Glutamatergic neuron (in vitro differentiated cells): ENCODE measurements at places on chromosomes 7 and 10.

DNA sequence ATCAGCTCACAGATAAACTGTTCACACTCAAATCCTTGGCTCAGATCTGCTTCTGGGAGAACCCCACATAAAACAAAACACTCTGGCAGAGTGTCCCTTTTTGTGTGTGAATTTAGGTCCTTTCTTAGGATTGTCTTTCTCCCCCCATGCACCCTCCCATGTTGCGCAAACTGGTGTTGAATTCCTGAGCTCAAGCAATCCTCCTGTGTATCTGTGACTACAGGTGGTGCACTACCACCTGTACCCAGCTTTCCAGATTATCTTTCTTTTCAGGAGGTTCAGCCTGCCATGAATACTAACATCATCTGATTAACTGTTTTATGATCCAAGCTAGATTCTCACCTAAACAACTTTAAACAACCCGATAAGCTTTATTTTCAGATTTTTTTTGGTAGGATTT is 177.6 kb upstream of the CSTF2T start:
- DNase-seq = no peak
- no peak overlapping the region for H3K27ac ChIP-seq
- no peak overlapping the region for H3K4me3 ChIP-seq

DNA sequence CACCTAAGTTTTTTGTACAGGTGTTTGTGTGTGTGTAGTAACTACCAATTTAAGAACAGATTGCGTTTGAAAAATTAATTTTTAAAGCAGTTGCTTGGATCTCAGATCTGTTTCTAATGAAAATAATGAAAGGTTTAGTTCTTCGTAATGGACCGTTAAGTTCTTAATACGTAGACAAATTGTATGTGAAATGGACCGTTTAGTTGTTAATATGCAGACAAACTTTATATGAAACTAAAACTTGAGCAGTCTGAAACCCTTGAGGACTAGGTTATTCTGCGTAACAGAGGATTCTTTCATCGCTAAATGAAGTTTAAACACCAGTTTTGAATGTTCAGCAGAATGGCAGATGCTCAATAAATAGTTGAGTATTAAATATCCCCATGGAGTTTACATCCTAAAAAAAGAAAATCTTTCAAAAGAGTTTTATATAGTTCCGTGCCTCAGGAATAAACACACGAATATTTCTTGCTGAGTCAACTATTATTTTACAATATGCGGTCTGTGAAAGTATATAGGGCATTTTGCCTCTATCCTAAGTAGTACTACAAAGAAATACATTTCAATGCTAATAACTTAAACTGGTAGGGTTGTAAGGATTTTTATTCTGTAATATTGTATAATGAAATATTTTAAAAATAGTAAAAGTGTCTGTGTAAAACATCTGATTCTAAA is 1.2 kb downstream of the DBF4 start:
- peaks cover 12% of the 10 kb centered on the region for H3K4me1 ChIP-seq
- DNase-seq = no peak
- no peaks in the 10 kb centered on the region for H3K36me3 ChIP-seq
- H3K4me3 ChIP-seq = peak overlapping the region; percentile 96

GRCh38 chr7:64559206-64559605 is 3.7 kb downstream of the ZNF680 start:
- peaks cover 9% of the 10 kb centered on the region for H3K27me3 ChIP-seq
- no peak for DNase-seq
- H3K4me1 ChIP-seq = peaks cover 20% of the 10 kb centered on the region
- H3K36me3 ChIP-seq = peaks cover 6% of the 10 kb centered on the region
- H3K27ac ChIP-seq = peak overlapping the region; percentile 29

DNA sequence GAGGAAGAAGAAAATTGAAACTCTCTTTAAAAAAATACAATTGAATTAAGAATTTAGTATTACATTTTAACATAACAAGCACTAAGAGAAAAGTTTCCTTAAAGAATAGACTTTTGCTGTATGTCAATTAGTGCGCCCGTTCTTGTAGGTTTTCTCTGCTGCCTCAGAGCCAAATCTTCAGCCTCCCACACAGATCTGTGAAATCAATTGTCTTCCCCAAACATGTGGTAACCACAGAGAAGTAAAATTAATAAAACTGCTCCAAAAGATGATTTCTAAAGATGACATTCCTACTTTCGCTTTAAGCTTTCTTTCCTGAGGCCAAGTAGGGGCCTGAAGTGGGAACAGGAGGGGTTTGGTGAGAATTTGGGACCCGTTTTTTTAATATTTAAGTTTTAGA is 113.2 kb upstream of the ADO start:
- H3K4me3 ChIP-seq = no peak overlapping the region
- H3K4me1 ChIP-seq = no peaks in the 10 kb centered on the region
- no peaks in the 10 kb centered on the region for H3K27me3 ChIP-seq
- H3K36me3 ChIP-seq = no peaks in the 10 kb centered on the region
- no peak for DNase-seq
- H3K27ac ChIP-seq = no peak overlapping the region

DNA sequence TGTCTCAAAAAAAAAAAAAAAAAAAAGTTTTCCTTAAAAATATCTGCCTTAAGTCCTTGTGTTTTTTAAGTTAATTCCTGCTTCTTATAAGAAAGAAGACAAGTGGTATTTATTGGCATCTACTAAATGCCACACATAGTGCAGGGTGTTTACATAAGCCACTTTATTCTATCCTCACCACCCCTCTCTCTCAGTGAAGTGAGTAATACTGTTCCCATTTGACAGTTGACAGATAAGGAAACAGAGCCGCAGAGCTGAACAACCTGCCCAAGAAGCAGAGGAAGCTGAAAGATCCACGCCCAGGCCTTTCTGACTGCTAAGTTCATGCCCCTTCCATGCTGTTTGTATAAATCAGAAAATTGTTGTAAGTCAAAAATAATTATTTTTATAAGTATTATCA is 54.1 kb downstream of the ABLIM1 start:
- H3K4me1 ChIP-seq = no peaks in the 10 kb centered on the region
- no peaks in the 10 kb centered on the region for H3K36me3 ChIP-seq
- H3K27ac ChIP-seq = no peak overlapping the region
- no peak for DNase-seq
- no peaks in the 10 kb centered on the region for H3K27me3 ChIP-seq
- no peak overlapping the region for H3K4me3 ChIP-seq

GRCh38 chr7:131681961-131682360 is 125.5 kb upstream of the PODXL start:
- H3K27ac ChIP-seq = no peak overlapping the region
- DNase-seq = no peak
- H3K4me1 ChIP-seq = no peaks in the 10 kb centered on the region
- H3K27me3 ChIP-seq = no peaks in the 10 kb centered on the region

DNA sequence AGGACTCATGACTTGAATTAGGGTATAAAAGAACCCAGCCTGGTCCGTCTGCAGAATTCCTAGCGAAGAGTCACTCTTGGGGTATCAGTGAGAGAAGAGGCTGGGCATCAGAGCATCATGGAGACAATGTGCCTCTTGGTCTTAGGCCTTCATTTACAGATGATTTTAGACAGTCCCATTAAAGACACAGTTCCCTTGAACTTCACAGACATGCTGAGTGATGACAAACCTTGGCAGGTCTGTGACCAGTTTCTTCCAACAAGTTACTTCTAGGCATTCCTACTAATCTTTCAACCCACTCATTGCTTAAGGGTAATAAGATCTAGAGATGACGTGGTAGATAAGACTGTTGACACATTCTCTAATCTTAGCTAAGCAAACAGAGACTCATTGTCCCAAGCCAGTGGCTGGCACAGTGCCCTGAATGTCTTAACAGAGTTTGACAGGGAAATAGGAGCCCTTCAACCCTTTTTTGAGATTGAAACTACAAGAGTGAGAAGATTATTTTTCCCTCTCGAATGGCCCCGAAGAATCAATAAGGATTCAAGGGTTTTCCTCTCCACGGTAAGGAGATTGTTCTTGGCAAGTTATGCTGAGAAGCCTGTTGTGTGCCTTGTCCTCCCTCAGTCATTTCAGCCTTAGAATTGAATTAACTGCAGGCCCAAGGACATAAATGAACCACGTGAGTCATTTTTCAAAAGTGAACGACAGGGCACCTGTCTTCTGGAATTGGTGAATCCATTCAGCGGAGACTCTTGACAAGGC is 281.1 kb downstream of the CCDC3 start:
- H3K36me3 ChIP-seq = no peaks in the 10 kb centered on the region
- H3K4me1 ChIP-seq = peaks cover 24% of the 10 kb centered on the region
- DNase-seq = no peak
- no peak overlapping the region for H3K27ac ChIP-seq
- H3K4me3 ChIP-seq = no peak overlapping the region
- peaks cover 8% of the 10 kb centered on the region for H3K27me3 ChIP-seq

DNA sequence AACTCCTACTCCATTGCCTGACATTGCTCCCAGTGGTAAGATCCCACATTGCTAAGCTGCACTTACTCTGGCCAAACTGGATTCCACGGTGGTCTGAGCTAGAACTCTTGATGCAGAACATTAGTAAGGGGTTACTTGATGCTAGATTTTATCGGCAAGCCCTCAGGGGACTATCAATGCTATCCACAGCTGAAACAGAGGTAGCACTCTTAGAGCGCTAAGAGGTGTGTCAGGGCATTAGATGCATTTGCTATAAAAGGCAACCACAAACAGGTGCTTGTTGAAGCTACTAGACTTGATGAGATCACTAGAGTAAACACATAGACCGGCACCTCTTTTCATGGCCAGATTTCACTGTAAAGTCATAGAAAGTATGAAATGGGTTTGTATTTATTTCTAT is 116.3 kb downstream of the MDFIC start:
- no peaks in the 10 kb centered on the region for H3K4me1 ChIP-seq
- no peaks in the 10 kb centered on the region for H3K36me3 ChIP-seq
- no peaks in the 10 kb centered on the region for H3K27me3 ChIP-seq
- no peak overlapping the region for H3K27ac ChIP-seq
- DNase-seq = no peak
- H3K4me3 ChIP-seq = no peak overlapping the region

- peaks cover 1% of the 10 kb centered on the region for H3K27me3 ChIP-seq
- DNase-seq = no peak
- no peaks in the 10 kb centered on the region for H3K36me3 ChIP-seq
- H3K4me1 ChIP-seq = no peaks in the 10 kb centered on the region
- H3K27ac ChIP-seq = no peak overlapping the region
- H3K4me3 ChIP-seq = no peak overlapping the region
These were observed 5.7 kb downstream of the CLEC5A start for GRCh38 chr7:141941075-141941474.

- H3K27me3 ChIP-seq = peaks cover 8% of the 10 kb centered on the region
- no peak for DNase-seq
- H3K27ac ChIP-seq = no peak overlapping the region
- H3K36me3 ChIP-seq = peaks cover 11% of the 10 kb centered on the region
- H3K4me3 ChIP-seq = no peak overlapping the region
These were observed 641.2 kb downstream of the SDK1 start for GRCh38 chr7:3942276-3942675.

DNA sequence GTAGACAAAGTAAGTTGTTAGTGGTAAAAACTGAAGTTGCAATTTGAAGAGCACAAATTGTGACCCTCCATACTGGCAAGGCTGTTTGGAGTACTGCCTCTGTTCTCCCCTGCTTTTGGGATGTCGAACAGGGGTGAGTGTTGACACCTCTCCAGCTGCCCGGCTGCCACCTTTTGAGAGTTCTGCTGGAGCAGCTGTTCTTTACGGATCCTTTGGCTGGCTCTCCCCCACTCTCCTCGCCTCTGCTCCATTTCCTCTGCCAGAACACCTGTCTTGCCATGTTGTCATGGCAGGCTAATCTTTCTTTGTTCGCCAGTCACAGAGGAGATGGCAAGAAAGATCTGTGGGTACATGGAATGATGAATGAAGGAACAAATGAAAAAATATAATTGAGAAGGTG is 34.9 kb downstream of the INSYN2A start:
- no peak overlapping the region for H3K4me3 ChIP-seq
- DNase-seq = no peak
- H3K36me3 ChIP-seq = no peaks in the 10 kb centered on the region
- H3K27ac ChIP-seq = peak overlapping the region; percentile 43
- H3K4me1 ChIP-seq = peaks cover 15% of the 10 kb centered on the region
